ENCODE measurements at places on chromosomes 5 and 9.
A peak's percentile ranks its signal among the peaks of the same experiment; 100 is the strongest.

DNA sequence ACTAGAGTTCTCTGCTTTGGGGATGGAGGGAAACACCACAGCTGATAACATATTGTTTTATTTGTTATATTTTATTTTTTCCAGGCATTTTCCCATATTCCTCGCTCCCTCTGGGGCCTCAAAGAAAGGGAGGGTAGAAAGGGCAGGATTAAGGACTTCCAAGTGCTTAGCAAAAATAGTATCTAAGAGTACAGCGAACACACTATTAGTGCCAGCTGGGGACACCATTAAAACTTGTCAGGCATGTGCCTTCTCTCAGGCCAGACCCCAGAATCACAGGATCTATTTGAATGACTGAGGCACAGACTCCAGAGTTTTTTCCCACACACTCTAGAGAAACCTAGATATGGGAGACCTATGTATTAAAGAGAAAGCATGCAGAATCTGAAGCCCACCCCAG lies 451.0 kb upstream of the TRPC7 start:
- no peak for DNase-seq

- DNase-seq = no peak
Measured at GRCh38 chr5:88813805-88814575, 69.0 kb downstream of the MEF2C start.

DNA sequence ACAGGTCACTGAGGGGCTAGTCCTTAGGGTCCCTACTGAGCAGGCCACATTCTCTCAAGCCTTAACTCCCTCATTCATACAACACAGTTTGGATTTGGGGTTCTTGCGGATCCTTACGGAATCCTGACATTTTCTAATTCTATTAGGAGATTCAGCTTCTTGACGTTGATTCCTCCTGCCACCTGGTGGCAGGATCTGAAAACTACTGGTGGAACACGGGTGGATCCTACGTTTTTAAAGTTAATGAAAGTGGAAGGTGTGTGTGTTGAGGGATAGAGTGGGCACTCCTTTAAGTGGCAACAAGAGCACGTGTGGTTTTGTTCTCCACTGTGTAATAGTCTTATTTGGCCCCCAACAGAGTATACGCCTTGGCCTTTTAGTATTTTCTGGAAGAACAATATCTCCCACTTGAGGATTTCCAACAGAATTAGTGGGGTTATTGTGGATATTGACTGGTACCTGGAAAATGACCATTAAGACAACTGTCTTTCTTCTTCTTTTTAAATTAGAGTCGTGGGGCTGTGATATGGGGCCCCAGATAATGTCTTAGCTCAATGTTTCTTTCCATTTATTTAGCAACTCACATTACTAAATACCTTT lies 25.2 kb downstream of the SLC28A3 start:
- peak; percentile 60 for DNase-seq

DNA sequence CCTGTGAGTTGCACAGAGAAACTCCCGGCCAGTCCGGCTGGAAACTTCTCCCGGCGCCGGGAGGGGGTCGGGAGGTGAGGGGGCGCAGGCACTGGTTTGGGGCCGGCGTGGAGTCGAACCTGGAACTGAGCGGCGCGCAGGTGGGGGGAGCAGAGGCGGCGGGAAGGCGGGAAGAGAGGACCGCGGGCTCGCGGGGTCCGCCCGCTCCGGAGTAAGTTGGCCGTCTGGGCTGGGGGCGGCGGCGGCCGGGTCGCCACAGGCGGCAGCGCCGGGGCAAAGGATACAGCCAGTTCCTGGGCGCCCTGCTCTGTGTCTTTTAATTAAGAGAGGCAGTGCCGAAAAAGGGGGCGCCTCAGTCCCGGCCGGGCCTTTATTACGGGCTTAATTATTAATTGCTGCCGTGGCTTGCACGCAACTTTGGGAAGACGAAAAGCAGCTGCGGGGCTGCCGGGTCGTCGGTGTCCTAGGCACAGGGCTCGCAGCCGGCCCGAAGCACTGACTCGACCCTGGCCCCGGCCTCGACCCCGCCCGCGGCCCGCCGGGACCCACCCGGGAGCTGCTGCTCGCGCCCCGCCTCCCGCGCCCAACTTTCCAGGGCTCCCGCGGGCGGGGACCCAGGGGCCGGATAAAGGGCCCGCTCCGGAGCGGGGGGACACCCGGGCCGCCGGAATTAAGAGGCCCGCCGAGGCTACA lies 1.1 kb downstream of the NTNG2 start:
- DNase-seq = no peak
